ENCODE measurements at places on chromosomes 4 and X.

DNA sequence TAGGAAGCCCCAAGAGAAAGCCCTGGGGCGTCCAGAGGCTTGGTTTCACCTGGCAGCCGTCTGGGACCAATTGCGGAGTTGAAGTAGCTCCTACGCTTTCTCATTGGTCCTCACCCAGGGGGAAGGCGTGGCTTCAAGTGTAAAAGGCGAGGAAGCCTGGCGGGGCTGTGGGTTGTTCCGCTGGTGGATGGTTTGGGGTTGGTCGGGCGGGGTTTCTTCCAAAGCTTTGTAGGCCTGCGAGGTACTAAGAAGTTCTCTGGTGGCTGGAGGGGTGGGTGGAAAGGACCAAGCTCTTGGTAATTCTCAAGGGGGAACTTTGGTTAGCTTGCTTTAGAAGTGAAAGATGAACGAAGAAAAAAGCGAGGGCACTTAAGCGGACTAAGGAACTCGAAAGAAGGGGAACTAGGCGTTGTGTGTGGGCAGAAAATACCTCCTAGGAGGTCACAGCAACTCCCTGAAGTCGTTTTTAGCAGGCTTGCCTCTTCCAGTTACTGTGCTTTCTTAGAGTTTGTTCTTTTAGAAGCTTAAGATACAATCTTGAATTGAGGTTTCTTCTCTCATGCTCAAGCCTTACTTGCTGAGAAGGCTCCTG is 36.6 kb downstream of the CCNG2 start:
- DNase-seq: peak; percentile 82

DNA sequence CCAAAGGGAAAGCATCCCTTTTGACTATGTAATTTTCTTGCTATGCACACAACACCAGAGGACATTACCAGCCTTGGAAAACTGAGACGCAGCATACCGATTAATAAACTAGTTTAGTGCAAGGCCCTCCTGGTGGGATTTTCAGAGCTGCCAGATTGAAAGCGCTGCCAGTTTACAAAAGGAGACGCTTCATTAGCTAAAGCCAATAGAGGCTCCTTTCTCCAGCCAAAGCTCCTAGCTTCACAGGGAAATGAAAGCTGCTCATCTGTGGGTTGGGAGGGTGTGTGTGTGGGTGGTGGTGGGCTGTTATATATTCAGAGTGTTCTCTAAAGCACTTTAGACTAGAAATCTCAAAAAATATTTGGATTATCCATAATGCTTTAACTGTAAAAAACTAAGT is 32.4 kb downstream of the SPANXN4 start:
- no peak for DNase-seq

DNA sequence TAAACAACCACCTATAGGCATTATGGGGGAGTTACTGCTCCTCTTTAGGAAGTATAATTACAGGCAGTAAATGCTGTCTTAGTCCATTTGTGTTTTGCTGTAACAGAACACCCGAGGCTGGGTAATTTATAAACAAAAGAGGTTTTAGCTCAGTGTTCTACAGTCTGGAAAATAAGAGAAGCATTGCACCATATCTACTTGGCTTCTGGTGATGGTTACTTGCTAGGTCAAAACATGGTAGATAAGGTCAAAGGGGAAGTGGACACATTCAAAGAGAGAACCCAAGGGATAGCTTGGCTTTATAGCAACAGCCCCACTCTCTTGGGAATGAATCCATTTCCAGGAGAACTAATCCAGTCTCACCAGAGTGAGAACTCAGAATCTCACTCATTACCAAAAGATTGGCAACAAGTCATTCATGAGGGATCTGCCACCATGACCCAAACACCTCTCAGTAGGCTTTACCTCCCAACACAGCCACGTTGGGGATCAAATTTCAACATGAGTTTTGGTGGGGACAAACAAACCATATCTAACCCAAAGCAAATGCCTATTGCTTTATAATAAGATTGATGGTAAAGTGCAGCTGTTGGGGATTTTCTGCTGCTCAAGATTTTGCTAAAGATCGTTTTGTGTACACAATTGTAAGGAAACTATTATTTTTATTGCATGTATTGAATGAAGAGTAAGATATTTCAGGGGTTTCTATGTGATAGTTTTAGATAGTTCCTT is 32.6 kb downstream of the STAG2 start:
- DNase-seq: no peak

DNA sequence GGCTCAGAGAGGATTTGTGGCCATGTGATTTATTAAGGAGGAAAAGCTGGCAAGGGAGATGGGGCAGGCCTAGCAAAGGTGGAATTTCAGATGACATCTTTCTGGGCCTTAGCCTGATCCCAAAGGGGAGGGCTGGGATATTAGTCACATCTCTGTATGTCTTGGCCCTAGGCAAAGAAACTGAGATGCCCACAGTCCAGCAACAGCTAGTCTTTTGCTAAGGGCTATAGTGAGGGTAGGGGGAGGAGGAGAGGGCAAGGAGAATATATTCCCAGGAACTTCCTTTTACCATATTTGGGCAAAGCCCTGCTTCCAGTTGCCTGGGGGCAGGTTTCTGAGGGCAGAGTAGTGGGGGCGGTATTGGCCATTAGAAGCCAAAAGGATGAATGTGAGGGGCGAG is 209.8 kb upstream of the NR3C2 start:
- DNase-seq: peak; percentile 2

GRCh38 chr4:88286897-88287296 is 2.5 kb upstream of the PPM1K start:
- no peak for DNase-seq

- no peak for DNase-seq
These were observed 42.1 kb upstream of the MAGEA4 start for GRCh38 chrX:151870602-151871001.

- DNase-seq: no peak
These were observed 23.7 kb downstream of the DCHS2 start for GRCh38 chr4:154467886-154468285.

DNA sequence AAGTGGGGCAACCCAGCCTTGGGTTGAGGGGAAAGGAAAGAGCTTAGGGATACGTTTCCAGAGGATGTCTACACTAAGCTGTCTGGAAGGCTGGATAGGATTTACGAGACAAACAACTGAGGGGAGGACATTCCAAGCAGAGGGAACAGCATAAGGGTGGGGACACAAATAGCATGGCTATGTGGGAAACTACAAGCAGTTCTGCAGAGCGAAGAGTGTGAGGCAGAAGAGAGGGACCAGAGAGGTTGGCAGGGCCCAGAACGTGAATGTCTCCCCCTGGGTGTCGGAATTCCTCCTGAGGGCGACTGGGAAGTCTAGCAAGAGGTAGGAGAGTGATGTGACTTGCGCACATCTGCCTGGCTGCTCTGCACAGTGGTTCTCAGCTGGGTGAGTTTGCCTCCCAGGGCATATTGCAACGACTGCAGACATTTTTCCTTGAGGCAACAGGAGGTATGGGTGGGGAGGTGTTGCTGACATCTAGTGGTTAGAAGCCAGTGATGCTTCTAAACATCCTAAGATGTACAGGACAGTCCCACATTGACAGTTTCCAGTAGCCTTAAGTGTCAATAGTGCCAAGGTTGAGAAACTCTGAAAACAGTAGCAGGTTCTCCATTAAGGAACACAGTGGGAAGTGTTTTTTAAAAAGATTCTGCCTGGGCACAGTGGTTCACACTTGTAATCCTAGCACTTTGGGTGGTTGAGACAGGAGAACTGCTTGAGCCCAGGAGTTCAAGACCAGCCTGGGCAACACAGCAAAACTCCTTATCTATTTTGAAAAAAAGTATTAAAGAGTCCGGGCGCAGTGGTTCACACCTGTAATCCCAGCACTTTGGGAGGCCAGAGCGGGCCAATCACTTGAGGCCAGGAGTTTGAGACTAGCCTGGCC is 9.2 kb downstream of the NDUFA1 start:
- no peak for DNase-seq

GRCh38 chr4:34486461-34487363 is 1757.6 kb downstream of the ARAP2 start:
- no peak for DNase-seq

DNA sequence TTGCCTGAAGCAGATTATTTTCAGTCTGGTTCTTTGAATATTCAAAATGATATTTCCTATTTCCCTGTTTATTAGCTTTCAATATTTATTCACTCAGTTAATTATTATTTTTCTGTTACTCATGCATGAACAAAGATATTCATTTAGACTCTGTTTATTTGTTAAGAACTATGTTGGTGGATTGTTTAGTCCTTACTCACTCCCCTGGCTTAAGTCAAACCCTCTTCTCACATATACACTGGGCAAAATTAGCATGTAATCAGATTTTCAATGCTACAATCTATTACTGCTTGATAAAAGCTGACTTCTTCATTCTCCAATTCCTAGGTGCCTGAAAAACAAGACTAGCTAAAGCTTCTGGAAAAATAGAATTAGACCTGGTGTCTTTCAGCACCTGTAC is 335.8 kb downstream of the FAT4 start:
- DNase-seq: no peak

DNA sequence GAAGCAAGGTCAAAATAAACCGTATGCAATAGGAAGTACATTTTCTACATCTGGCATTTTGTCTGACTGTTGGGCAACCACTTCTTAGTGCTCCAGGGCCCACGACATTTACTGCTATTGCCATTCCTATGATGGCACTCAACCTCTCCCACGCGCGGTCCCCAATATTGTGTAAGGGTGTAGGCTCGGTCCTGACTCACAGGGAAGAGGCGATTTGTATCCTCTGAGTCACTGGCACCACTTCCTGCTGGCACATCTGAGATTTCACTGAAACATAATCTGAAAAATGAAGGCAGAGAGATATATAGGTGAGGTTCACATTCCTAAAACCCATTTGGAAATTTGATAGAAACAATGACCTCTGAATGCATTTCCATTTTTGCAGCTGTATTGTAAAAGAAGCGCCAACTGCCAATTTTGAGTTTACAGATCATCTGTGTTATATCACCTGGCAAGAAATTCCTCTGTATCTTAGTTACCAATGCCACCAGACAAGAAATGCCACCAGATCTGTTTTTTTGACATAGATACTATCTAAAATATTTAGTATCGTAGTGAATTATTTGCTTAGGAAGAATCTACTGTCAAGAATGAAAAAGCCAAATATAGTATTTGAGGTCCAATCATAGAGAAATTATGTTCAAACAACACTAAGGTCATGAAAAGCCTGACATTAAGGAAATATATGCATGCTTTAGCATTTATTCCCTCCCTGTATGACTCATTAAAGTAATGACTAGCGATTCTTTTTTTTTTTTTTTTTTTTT is 9.8 kb downstream of the EREG start:
- DNase-seq: no peak

GRCh38 chrX:19541196-19541595 is 25.9 kb upstream of the MAP3K15 start:
- DNase-seq: no peak

GRCh38 chr4:173524218-173525117 is 5.6 kb downstream of the HAND2 start:
- no peak for DNase-seq

DNA sequence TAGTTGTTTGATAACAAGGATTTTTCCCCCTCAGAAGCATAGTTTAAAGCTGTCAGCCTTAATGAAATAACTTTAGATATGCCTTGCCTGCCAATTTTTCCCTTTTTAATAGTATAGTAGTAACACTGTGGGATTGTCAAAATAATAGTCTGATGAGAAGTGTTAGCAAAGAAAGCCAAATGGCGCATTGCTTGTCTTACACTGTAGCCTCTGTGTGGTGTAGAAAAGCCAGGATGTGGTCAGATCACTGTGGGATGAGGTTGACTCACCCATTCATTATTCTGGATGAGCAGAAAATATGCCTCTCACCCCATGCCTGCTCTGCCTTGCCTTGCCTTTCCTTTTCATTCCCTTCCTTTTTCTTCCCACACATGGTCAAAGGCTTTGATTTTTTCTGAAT is 257.8 kb upstream of the NRK start:
- no peak for DNase-seq

DNA sequence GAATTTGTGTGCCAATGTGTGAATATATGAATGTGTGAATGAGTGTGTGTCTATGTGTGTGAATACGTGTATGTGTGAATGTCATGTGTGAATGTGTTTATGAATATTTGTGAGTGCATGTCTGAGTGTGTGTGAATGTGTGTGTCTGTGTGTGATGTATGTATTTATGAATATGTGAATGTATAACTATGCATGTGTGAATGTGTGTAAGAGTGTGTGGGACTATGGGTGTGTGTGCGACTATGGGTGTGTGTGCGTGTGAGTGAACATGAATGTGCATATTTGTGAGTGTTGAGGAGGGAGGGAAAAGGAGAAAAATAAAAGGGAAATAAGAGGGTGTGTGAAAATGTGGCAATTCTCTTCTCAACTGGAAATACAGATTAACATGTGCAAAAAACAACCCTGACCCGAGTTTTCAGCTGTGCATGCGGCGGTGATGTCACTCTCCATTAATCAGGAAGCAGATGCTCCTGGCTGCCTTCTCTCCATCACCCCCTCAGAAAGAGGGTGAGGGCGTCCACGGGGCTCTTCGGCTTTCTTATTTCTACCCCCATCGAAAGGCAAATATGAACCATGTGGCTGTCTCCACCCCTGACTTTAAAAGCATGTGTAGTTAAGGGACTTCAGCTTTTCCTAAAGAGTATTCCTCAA is 219.8 kb downstream of the MAML3 start:
- no peak for DNase-seq

GRCh38 chr4:48538358-48538757 is 48.3 kb downstream of the ZAR1 start:
- DNase-seq: no peak

GRCh38 chr4:147381749-147382148 is 99.1 kb upstream of the EDNRA start:
- DNase-seq: no peak

GRCh38 chr4:40212674-40213527 is 16.1 kb downstream of the RHOH start:
- DNase-seq: no peak

GRCh38 chr4:88728146-88728545 is 30.5 kb upstream of the NAP1L5 start:
- no peak for DNase-seq
